ENCODE measurements at places on chromosomes 16 and 17.

DNA sequence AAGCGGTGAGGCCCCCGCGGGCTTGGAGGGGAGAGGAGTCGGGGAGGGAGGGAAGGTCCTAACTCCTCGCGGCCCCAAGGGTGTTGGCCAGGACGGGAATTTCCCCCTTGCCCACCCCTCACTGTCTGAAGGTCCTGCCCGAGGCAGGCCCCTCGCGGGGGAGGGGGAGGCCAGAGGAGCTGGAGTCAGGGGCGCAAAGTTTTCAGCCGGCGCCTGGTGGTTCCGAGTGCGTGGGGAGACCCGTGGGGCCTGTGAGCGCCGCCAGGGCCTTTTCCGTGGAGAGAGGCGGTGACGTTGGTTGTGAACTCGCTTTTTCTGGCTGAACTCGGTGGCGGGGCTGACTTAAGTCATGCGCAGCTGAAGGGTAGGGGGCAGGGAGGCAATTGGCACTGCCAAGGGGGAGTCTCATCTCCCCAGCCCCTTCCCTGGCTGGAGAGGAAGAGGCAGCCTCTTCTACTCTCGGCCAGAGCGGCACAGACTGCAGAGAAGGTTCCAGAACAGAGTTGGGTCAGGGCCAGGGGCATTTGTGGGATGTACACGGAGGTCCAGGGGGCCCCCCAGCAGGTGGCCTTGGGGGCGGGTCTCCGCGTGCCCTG is 1.5 kb downstream of the CACNA1H start:
- no peak overlapping the region for H3K27ac ChIP-seq
- no peaks in the 10 kb centered on the region for H3K36me3 ChIP-seq
- no peak overlapping the region for H3K4me3 ChIP-seq
- no peaks in the 10 kb centered on the region for H3K27me3 ChIP-seq
- no peaks in the 10 kb centered on the region for H3K4me1 ChIP-seq

GRCh38 chr16:23987443-23987842 is 151.7 kb downstream of the PRKCB start:
- peaks cover 4% of the 10 kb centered on the region for H3K36me3 ChIP-seq
- no peak overlapping the region for H3K27ac ChIP-seq
- H3K27me3 ChIP-seq, result no peaks in the 10 kb centered on the region
- DNase-seq, result no peak

GRCh38 chr16:66728117-66728787 is 23.2 kb downstream of the DYNC1LI2 start:
- H3K4me3 ChIP-seq, result no peak overlapping the region
- peaks cover 93% of the 10 kb centered on the region for H3K36me3 ChIP-seq
- H3K4me1 ChIP-seq, result no peaks in the 10 kb centered on the region
- no peaks in the 10 kb centered on the region for H3K27me3 ChIP-seq

GRCh38 chr16:55941552-55941951 is 66.4 kb upstream of the CES5A start:
- DNase-seq, result no peak
- no peaks in the 10 kb centered on the region for H3K4me1 ChIP-seq
- H3K4me3 ChIP-seq, result no peak overlapping the region
- H3K36me3 ChIP-seq, result no peaks in the 10 kb centered on the region

GRCh38 chr16:17414421-17414820 is 56.3 kb downstream of the XYLT1 start:
- DNase-seq, result no peak
- H3K27ac ChIP-seq, result no peak overlapping the region
- no peaks in the 10 kb centered on the region for H3K4me1 ChIP-seq
- H3K36me3 ChIP-seq, result no peaks in the 10 kb centered on the region
- no peak overlapping the region for H3K4me3 ChIP-seq
- H3K27me3 ChIP-seq, result no peaks in the 10 kb centered on the region

GRCh38 chr17:36094746-36095145 is 4.8 kb upstream of the CCL3 start:
- peaks cover 1% of the 10 kb centered on the region for H3K27me3 ChIP-seq
- no peak overlapping the region for H3K4me3 ChIP-seq
- no peak overlapping the region for H3K27ac ChIP-seq
- no peaks in the 10 kb centered on the region for H3K4me1 ChIP-seq
- DNase-seq, result no peak

DNA sequence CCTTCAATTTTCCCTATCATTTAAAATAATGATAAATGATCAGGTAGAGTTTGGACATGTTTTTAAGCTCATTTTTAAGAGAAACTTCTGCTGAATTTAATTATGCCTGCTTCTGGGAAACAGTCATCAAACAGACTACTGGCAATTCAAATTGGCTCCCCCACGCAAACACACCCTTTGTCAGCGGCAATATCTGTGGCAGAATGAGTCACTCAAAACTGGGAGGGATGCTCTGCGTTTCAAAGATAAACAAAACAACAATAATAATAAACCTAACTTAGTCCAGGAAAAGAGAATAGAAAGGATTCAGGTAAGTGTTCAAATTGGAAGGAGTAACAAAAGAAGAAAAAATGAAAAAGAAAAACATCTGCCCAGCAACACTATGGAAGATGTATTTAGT is 108.1 kb upstream of the ERCC4 start:
- no peak overlapping the region for H3K4me3 ChIP-seq
- H3K27me3 ChIP-seq, result peaks cover 2% of the 10 kb centered on the region
- H3K4me1 ChIP-seq, result no peaks in the 10 kb centered on the region
- no peak for DNase-seq
- no peak overlapping the region for H3K27ac ChIP-seq
- no peaks in the 10 kb centered on the region for H3K36me3 ChIP-seq

- H3K27me3 ChIP-seq, result peaks cover 10% of the 10 kb centered on the region
- H3K4me3 ChIP-seq, result no peak overlapping the region
- no peaks in the 10 kb centered on the region for H3K4me1 ChIP-seq
Observed at GRCh38 chr17:19538095-19539039, 4.7 kb downstream of the SLC47A1 start.

GRCh38 chr16:58243528-58244004 is 45.7 kb upstream of the CSNK2A2 start:
- H3K27ac ChIP-seq, result no peak overlapping the region
- DNase-seq, result no peak
- H3K36me3 ChIP-seq, result no peaks in the 10 kb centered on the region
- H3K4me3 ChIP-seq, result no peak overlapping the region
- no peaks in the 10 kb centered on the region for H3K4me1 ChIP-seq

DNA sequence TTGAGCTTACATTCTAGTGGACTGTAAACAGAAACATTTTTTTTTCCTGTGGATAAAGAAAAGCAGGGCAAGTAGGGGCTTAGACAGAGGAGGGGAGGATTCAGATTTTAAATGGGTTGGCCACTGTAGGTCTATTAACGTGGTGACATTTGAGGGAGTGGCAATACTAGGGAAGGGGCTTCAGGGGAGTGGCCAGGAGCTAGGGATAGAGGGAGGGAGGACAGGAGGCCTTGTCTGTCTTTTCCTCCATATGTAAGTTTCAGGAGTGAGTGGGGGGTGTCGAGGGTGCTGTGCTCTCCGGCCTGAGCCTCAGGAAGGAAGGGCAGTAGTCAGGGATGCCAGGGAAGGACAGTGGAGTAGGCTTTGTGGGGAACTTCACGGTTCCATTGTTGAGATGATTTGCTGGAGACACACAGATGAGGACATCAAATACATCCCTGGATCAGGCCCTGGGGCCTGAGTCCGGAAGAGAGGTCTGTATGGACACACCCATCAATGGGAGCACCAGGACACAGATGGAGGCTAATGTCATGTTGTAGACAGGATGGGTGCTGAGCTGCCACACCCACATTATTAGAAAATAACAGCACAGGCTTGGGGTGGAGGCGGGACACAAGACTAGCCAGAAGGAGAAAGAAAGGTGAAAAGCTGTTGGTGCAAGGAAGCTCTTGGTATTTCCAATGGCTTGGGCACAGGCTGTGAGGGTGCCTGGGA is 6.5 kb upstream of the HBM start:
- no peaks in the 10 kb centered on the region for H3K36me3 ChIP-seq
- H3K4me3 ChIP-seq, result no peak overlapping the region
- no peak for DNase-seq
- H3K4me1 ChIP-seq, result no peaks in the 10 kb centered on the region
- H3K27ac ChIP-seq, result no peak overlapping the region

DNA sequence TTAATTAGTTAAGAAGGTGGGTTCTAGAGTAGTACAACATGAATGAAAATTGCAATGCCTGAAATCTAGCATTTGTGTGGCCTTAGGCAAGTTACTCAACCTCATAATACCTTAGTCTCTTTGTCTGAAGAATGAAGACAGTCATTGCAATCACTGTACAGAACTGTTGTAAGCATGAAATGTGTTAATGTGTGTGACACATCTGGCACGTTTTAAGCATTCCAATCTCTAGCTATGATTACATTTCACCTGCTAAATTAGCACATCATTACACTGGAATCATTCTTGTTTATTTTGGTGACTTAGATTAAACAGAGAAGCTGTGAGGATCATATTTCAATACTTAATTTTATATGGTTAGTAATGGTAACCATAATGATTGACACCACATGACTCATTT is 629.7 kb upstream of the KIF2B start:
- DNase-seq, result no peak
- no peaks in the 10 kb centered on the region for H3K4me1 ChIP-seq
- no peak overlapping the region for H3K27ac ChIP-seq
- no peaks in the 10 kb centered on the region for H3K36me3 ChIP-seq

GRCh38 chr17:77375108-77375916 is 234.5 kb downstream of the SEC14L1 start:
- no peak for DNase-seq
- H3K27ac ChIP-seq, result peak overlapping the region; percentile 80
- H3K27me3 ChIP-seq, result no peaks in the 10 kb centered on the region
- peaks cover 10% of the 10 kb centered on the region for H3K36me3 ChIP-seq
- H3K4me3 ChIP-seq, result peak overlapping the region; percentile 95

- H3K4me1 ChIP-seq, result no peaks in the 10 kb centered on the region
- no peaks in the 10 kb centered on the region for H3K36me3 ChIP-seq
- no peak overlapping the region for H3K4me3 ChIP-seq
- no peak for DNase-seq
- no peak overlapping the region for H3K27ac ChIP-seq
Observed at GRCh38 chr16:77331043-77331442, 103.8 kb downstream of the ADAMTS18 start.

- H3K27me3 ChIP-seq, result no peaks in the 10 kb centered on the region
- DNase-seq, result no peak
- peaks cover 14% of the 10 kb centered on the region for H3K36me3 ChIP-seq
- no peak overlapping the region for H3K4me3 ChIP-seq
Observed at GRCh38 chr17:43010667-43011308, 4.2 kb downstream of the IFI35 start.

Measured in DND-41 (cell line).